ENCODE measurements at places on chromosomes 2 and 18. TPM values are rescaled to one million over a fixed set of nuclear protein-coding genes. Genes with fewer than 3 reads are reported as not detected.

Gene ANKRD29
- 0.27 TPM for total RNA-seq

Gene SERPINB12
- not detected for total RNA-seq

Gene CARF
- total RNA-seq: 4.4 TPM

Gene CTLA4
- not detected for total RNA-seq

Gene RGPD4
- total RNA-seq: not detected

Gene CHMP1B
- total RNA-seq: 95.4 TPM

Gene ABCG8
- not detected for total RNA-seq

Gene PCARE
- total RNA-seq: not detected

Gene CLEC4F
- not detected for total RNA-seq

Gene TBC1D8
- 17.3 TPM for total RNA-seq

Gene NRP2
- 90.2 TPM for total RNA-seq

Gene COL4A3
- 2.3 TPM for total RNA-seq

Gene ZEB2
- total RNA-seq: 14.7 TPM

Gene PROKR1
- not detected for total RNA-seq

Gene BMP10
- not detected for total RNA-seq

Gene FEV
- not detected for total RNA-seq

Gene CD8B2
- not detected for total RNA-seq

Gene ADAM23
- total RNA-seq: 0.62 TPM

Gene LRRTM4
- total RNA-seq: not detected

Gene SNTG2
- total RNA-seq: 0.38 TPM

Gene BOD1L2
- total RNA-seq: not detected

Gene UGT1A1
- not detected for total RNA-seq

Gene SCYGR4
- not detected for total RNA-seq

Gene CROCC2
- not detected for total RNA-seq

Gene MRPL30
- 34.6 TPM for total RNA-seq

Gene CELF4
- not detected for total RNA-seq

Gene SOWAHC
- total RNA-seq: 13.5 TPM

Gene REEP1
- total RNA-seq: 0.48 TPM
